HT-29 (cell line): ENCODE measurements at places on chromosomes 2 and 18.

GRCh38 chr2:130768191-130768855 is 13.0 kb downstream of the AMER3 start:
- DNase-seq, result no peak

DNA sequence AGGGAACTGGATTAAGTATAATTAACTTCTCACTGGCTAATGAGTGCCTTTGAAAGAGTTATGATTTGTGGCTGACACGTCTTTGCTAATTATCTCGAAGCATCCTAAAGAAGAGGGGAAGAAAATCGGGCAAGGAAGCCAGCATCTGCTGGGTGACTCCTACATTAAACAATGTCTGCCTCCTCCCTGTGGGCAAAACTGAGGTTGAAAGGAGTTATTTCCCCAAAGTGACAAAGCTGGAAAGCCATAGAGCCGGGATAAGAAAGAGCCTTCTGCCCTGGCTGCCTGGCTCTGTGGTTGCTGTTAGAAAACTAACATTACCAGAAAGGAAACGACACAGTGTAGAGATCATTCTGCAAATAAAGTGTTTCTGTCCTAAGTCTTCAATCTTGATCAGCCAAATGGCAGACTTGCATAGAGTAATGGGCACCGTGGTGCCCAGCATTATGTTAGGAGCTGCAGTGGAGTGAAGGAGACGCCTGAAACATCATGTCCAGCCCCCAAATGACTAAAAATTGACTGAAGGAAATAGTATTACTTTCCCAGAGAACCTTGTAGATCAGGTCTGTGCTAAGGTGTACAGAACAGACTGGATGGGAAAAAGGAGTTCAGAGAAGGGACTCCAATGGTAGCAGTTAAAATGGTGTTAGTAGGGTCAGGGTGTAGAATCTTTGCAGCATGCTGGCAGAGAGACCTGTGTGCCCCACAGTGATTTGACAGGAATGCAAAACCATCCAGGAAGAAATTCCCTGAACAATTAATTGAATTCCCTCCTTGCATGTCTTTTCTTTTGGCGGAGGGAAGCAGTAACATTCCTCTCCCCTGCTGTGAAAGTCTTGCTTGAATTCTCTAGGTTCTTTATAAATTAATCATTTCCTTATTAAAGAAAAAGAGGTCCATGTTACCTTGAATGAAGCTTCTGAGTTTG is 44.4 kb downstream of the ALPK2 start:
- no peak for DNase-seq

DNA sequence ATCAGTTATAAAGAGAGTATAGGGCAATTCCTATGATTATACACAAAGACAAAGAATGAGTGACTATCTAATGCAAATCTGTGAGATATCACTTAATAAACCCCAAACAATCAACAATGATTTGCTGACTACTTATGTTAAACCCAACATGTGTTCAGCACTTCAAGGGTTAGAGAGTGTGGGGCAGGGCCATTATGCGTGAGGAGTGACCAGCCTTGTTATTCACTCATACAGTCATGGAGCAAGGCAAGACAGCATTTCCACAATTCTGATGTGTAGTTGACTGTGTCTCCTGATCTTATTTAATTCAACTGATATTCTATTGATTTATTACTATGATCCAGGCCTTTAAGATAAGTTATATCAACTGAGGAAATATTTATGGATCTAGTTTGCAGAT is 251.7 kb downstream of the CYRIA start:
- DNase-seq, result no peak

DNA sequence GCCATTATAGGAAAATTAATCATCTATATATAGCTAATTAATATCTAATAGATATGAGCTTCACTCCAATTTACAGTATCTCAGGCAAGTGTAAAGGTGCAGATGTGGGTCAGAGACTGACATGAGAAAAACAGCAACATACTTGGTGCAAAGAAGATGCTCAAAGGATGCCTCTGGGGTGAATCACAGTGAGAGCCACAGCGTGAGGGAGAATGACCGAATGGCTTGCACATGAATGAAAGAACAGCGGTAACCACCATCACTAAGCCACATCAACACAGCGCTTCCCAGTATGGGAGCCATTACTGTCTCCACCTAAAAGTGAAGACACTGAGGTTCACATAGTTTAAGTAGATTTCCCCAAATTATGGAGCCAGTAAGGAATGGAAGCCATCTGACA is 423.4 kb upstream of the ID2 start:
- no peak for DNase-seq

DNA sequence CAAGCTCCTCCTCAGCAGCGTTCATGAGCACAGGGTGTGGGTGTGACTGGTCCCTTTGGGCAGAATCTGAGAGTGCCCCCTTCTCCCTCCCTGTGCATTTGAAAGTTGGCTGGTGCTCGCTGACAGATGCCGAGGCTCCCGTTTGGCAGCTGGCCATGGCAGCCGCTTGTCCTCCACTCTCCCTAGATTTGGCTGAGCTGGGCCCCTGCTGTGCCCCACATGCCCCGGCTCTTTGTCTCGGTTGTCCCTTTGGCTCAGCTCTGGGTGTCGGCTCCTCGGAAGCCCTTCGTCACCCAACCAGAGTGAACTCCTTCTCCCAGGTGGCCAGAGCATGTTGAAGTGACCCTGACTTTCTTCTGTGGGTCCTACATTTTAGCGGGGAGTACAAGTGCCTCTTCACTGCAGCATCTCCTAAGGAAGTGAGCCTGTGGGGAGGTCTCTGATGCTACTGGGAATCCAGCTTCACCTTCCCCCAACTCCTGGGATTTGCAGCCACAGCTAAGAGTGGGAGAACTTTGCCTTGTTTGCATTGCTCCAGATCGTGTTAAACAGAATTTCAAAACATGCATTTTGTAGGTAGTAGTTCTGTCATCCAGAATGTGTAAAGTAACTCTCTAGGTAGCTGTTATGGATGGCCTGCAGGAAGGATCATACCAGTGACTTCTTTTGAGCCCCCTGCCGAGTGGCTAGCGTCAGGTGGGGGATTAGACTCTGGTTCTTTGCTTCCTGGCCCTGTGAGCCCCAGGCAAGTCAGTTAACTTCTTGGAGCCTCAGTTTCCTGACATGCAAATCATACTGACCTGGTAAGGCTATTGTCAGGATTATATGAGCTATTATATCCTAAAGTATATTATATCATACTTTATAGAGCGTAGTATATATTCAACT is 24.2 kb downstream of the HPCAL1 start:
- no peak for DNase-seq

- DNase-seq, result peak; percentile 26
These were observed 29.5 kb upstream of the ZNF396 start for GRCh38 chr18:35406666-35407065.

GRCh38 chr18:12921178-12921577 is 26.6 kb upstream of the SEH1L start:
- DNase-seq, result no peak

GRCh38 chr2:154338352-154338967 is 360.0 kb upstream of the KCNJ3 start:
- DNase-seq, result no peak

GRCh38 chr18:251572-251971 is 16.3 kb downstream of the THOC1 start:
- DNase-seq, result no peak
